ENCODE measurements at places on chromosomes 2 and 18. TPM values are rescaled to one million over a fixed set of nuclear protein-coding genes. Genes with fewer than 3 reads are reported as not detected.

NT5DC4 gene
- not detected for total RNA-seq

HOXD8 gene
- total RNA-seq, result not detected

MERTK gene
- 3.9 TPM for total RNA-seq

PARD3B gene
- 1.6 TPM for total RNA-seq
